ENCODE measurements at places on chromosomes 16 and 17.

DNA sequence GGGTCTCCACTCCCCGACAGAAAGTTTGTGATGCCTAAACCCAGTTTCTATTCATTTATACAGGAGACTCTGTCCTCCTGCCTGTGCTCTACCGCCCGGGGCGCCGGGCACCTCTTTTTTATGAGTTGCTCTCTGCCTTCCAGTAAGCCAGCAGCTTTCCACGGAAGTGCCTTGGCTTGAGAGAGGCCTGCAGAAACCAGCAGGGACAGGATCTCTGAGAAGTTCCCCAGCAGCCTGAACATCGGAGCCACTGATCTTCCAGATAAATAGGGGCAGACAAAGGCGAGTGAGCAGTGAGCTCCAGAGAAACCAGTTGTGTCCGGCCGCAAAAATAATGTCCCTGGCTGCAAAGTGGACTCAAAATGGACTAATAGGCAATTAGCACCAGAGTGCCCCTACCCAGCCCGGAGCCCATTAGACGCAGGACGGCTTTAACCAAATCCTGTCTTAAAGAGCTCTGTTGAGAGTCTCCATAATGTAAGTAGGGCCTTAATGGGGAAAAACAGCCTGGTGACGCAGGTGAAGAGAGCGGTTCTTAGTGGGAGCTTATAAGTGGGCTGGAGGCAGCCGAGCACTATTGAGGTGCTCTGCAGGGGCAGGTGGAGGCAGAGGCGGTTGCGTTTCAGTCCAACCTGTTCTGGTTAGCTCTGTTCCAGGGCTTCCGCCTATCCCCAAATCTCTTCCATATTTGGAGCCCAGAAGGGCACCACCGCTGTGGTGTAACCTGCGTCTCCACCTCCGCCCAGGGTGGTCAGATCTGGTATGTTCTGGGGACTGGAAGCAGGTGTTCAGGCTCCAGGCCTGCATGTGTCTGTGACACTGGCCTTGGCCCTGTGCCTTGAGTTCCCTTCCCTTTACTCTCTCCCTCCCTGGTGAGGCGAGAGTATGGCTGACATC, 74.1 kb downstream of the NT5M start:
- H3K27ac ChIP-seq = no peak overlapping the region
- H3K27me3 ChIP-seq = no peaks in the 10 kb centered on the region
- H3K36me3 ChIP-seq = no peaks in the 10 kb centered on the region
- DNase-seq = no peak

DNA sequence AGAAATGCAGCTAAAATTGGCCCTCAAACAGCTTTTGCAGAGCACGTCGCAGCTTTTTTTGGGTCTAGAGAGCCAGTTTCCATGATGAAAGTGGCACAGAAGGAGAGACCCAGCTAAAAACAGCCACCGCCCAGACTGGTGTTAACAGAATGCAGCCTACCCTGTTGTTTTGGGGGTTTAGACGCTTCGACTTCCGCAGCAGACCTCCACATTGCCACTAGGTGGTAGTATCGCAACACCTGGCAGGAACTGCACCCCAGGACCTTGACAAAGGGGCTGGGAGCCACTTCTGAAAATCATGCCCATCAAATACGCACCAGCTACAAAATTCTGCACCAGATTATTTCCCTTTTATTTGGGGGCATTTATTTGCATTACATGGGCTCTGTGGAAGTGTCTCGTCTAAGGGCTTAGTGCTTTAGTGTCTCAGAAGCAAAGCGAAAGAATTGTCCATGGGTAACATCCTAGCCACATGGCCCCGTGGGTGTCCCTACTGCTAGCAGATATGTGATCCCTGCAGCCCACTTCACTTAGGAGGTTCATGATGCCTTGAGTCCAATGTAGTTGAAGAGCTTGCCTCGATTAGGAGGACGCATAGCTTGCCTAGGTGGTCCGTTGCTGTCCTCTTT, 167.1 kb downstream of the HAPSTR1 start:
- no peak overlapping the region for H3K4me3 ChIP-seq
- H3K27me3 ChIP-seq = peaks cover 14% of the 10 kb centered on the region
- no peak overlapping the region for H3K27ac ChIP-seq
- DNase-seq = peak; percentile 37
- H3K36me3 ChIP-seq = no peaks in the 10 kb centered on the region

DNA sequence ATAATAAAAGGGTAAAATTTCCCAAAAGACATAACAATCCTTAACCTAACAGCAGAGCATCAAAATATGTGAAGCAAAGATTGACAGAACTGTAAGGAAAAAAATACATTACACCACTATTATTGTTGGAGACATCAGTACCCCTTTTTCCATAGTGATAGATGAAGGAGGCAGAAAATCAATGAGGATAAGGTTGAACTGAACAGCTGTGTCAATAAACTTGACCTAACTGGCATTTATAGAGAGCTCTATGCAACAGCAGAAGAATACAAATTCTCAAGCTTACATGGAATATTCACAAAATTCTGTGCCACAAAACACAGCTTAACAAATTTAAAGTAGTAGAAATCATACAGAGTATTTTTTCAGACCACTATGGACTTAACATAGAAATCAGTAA, 195.0 kb upstream of the ELAC2 start:
- H3K4me3 ChIP-seq = no peak overlapping the region
- H3K27me3 ChIP-seq = no peaks in the 10 kb centered on the region
- H3K36me3 ChIP-seq = no peaks in the 10 kb centered on the region
- DNase-seq = no peak
- no peak overlapping the region for H3K27ac ChIP-seq
- no peaks in the 10 kb centered on the region for H3K4me1 ChIP-seq

GRCh38 chr17:38443356-38444031, 15.2 kb downstream of the ARHGAP23 start:
- no peak for DNase-seq
- no peak overlapping the region for H3K27ac ChIP-seq
- no peaks in the 10 kb centered on the region for H3K36me3 ChIP-seq
- no peaks in the 10 kb centered on the region for H3K4me1 ChIP-seq

GRCh38 chr17:4537451-4538235, 17.5 kb downstream of the MYBBP1A start:
- no peaks in the 10 kb centered on the region for H3K27me3 ChIP-seq
- H3K4me1 ChIP-seq = no peaks in the 10 kb centered on the region
- no peak overlapping the region for H3K4me3 ChIP-seq
- H3K36me3 ChIP-seq = peaks cover 32% of the 10 kb centered on the region
- no peak overlapping the region for H3K27ac ChIP-seq
- no peak for DNase-seq
